Stimulated activated CD4-positive, alpha-beta T cell treated with anti-CD3 and anti-CD28 coated beads, Interleukin-15, amount 100 ng/mL, for 48 hours (primary cell): ENCODE measurements at places on chromosomes 3 and 15.

DNA sequence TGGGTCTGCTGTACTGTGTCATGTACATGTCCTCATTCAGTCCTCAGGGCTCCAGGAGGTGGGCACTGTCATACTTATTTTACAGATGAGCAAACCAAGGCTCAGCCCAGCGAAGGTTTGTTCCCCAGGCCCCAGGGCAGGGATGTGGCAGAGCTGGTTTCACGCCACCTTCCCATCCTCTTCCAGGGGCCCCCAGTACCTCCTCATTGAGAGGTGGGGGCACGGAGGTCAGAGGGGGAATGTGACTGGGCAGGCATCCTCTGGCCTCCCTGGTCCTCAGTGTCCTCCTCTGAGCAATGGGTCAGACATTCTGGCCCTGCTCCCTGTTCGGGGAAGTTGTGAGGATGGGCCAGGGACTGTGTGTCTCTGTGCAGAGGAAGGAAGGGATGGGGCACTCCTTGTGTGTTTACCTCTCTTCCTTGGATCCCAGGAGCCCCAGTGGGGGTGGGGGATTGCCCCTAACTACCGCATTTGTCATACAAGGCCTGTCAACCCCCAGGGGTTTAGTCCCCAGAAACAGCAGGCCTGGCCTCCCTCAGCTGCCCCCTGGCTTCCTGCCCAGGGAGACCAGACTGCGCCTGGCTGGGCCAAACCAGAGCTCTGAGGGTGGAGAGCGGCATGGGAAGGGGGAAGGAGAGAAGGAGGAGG lies 65.9 kb upstream of the LCTL start:
- DNase-seq, result no peak

DNA sequence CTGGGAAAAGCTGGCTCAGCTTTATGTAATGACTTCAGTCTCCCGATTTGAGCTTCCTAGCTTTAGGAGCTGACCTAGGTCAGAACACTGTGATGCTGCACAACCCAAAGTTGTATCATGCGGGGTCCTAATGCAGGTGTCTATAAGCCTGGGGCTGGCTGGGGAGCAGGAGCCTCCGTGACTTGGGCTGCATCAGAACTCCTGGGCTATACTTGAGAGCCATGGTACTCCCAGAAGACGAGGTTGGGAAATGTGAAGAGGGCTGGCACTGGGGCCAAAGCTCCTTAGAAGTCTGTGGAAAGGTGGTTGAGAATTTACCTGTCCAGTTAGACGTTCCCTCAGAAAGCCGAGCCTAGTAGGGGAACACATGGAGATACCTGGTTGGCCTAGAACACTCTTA lies 57.0 kb downstream of the BSN start:
- DNase-seq, result no peak

DNA sequence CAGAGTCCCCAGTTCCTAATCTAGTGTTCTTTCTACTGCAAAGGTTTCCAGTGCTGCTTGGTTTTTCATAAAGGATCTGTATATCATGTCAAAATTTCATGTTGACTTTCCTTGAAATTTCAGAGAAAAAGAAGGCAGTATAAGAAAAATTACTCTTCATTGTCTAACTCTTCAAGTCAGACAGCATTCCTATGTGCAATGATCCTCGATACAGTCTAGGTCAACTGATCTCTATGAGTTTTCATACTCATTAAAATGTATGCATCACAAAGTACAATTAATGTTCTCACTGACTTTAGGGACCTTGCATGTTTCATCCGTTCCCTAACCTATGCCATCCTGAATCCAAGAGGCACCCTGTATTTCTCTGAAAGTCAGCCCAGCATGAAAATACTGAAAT lies 317.3 kb downstream of the ZBTB20 start:
- no peak for DNase-seq

GRCh38 chr3:139934613-139935015 lies 371 bp upstream of the CLSTN2 start:
- DNase-seq, result no peak

GRCh38 chr15:93250950-93251349 lies 161.9 kb upstream of the RGMA start:
- DNase-seq, result no peak

- no peak for DNase-seq
Observed at GRCh38 chr3:9179826-9180763, 69.4 kb downstream of the SRGAP3 start.

DNA sequence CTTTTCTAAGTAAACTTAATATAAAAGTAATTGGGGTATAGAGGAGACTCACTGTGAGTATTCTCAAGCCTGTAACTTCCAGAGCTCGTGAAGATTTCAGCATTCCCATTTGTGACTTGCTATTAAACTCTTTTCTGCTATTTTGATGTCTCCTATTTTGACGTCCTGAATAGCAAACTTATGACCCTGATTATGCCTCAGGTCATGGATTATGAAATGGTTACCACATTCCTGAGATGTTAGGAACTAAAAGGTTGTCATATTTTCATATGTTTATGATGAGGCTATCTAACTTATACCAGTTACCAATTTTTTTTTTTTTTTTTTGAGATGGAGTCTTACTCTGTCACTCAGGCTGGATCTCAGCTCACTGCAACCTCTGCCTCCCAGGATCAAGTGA lies 105.5 kb downstream of the ATG7 start:
- DNase-seq, result no peak

DNA sequence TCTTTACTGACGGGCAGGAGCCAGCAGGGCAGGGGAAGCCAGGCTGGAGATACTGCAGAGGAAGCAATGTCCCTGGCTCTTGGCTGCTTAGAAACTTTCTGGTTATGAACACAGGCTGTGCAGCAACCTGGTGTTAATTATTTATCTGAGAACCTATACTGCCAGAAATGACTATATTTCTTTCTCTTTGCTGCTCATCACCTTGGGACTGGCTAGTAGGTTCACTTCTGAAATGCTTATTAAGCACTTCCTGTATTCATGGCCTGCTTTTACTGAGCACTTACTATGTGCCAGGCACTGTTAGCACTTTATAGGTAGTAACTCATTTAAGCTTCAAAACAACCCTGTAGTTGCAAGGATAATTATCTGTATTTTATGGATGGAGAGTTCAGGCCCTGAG lies 57.6 kb downstream of the RAB11A start:
- no peak for DNase-seq

GRCh38 chr3:121819236-121819635 lies 15.6 kb downstream of the IQCB1 start:
- DNase-seq, result no peak

DNA sequence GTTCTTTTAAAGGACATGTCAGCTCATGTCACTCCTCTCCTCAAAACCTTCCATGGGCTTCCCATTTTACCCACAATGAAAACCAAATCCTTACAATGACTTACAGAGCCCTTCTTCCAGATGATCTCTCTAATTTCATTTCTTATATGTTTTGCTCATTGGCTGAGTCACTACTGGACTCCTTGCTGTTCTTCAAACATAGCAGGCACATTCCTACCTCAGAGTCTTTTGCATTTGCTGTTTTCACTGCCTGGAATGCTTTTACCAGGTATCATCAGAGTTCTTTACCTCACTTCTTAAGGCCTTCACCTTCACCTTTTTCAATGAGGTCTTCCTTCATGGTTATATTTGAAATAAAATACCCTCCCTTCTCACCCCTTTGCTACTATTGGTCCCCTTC lies 57.3 kb downstream of the NECTIN3 start:
- no peak for DNase-seq

DNA sequence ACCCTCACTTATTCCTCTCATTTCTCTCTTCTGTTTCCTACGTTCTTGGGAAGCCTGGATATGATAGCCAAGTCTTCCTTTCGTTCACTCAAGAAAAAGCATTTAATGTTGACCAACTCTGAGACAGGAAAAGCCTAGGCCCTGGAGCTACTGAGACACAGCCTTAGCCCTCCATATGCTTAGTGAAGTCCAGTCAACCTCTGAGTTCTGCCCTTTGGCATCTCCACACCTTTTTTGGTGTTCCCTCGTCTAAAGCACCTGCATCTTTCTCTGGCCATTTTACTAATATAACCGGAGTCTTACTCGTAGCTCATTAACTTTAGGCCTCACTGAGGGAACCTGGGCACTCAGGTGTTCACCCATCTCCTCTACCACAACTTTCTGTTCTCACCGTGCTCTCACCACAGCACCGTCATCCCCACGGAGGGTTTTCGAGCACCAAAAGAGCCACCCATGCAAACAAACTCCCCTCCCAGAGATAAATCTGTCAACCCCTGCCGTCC lies 632 bp downstream of the MTHFS start:
- DNase-seq, result no peak

GRCh38 chr3:46517016-46517783 lies 19.4 kb downstream of the RTP3 start:
- DNase-seq, result no peak

- DNase-seq, result no peak
Observed at GRCh38 chr3:60792249-60792852, 458.9 kb downstream of the FHIT start.

DNA sequence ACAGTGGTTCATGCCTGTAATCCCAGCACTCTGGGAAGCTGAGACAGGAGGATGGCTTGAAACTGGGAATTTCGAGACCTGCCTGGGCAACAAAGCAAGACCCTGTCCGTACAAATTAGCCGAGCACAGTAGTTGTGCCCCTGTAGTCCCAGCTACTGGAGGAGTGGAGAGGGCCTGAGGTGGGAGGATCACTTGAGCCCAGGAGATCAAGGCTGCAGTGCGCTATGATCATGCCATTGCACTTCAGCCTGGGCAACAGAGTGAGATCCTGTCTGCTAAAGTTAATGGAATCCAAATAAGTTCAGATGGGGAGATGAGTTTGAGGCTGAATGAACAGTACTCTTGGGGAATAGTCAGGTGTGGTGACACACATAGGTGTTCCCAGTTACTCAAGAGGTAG lies 14.4 kb downstream of the TRIM71 start:
- no peak for DNase-seq

DNA sequence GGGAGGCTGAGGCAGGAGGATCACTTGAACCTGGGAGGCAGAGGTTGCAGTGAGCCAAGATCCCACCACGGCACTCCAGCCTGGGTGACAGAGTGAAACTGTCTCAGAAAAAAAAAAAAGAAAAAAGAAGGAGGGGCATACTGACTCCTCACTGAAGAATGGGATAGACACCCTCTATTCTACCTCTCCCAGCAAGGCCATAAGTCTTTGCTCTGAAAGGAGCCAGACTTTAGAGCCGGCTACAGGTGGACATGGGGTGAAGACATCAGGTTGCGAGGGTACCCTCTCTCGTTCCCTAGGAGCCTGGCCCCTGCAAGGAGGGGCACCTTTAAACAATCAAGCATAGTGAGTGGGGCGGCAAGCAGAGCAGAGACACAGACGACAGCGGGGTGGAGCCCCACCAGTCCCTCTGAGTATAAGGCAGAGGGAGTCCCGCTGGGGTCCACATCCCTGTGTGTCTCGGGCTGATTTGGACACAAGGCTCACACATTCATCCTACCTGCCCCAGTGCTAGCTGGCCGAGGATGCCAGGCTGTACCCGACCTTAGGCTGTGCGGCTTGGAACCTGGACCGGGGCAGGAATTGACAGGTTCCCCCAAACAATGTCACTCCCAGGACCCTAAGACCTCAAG lies 1.1 kb downstream of the GRAMD2A start:
- no peak for DNase-seq

DNA sequence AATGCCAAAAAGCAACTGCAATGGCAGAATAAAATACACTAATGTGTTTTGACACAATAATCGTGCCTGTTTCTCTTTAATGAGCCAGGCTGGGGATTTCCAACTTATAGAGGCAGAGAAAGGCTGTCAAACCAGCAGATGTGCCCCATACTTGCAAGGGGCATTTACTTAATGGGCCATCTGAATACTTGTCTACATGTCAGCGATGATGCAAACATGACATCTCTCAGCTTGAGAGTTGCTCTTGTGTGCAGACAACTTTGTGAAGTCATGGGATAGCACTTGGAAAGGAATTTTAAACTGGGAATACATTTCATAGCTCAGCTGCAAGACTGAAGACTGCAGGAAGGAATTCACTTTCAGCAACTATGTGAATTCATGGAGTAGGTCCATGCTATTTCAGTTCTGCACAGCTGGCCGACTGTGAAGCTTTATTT lies 127.4 kb upstream of the ADAMTS9 start:
- DNase-seq, result no peak
